ENCODE measurements at places on chromosomes 5 and 9.

DNA sequence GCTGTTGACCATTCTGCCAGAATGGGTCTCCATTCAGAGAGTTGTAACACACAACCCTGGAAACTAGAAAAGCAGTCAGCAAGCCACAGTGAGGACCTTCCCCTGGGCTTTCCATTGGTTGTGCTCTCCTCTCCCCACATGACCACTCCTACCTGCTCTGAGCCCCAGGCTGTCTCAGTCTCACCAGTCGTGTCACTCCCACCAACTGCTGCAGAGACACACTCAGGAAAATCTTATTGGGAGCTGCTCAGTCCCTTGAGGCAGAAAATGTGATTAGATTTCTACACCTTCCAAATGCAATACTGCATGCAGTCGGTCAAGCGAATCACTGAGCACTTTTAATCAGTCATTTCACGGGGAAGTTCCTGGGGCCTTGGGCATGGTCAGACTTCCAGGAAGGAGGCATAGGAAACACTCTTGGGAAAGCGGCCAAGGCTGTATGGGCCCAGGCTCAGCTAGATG lies 284.2 kb upstream of the NMUR2 start:
- no peak for DNase-seq

DNA sequence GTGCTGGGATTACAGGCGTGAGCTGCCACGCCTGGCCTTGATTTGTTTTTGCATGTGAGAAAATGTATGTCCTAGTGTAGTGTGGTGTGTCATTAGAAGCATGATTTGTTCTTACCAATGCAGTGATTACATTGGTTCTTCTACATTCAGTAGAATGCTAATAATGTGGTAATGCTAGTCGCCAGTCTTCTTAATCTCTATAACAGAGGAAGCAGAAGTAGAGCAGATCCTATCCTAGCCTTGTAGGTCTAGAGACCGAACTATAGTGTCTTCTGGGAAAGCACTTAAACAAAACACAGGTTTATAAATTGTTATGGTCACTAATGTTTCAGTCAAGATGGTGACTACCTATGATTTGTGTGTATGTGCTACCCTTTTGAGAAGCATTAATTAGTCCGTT lies 197.5 kb upstream of the DMRT1 start:
- DNase-seq = no peak

GRCh38 chr9:81801190-81801589 lies 111.8 kb upstream of the TLE1 start:
- no peak for DNase-seq

GRCh38 chr9:19473605-19474004 lies 64.8 kb downstream of the ACER2 start:
- DNase-seq = no peak

GRCh38 chr9:21336457-21336856 lies 1.3 kb upstream of the KLHL9 start:
- no peak for DNase-seq

- no peak for DNase-seq
Observed at GRCh38 chr5:74199005-74199404, 441.5 kb downstream of the ENC1 start.

- no peak for DNase-seq
Observed at GRCh38 chr5:83538786-83539462, 67.4 kb downstream of the VCAN start.

DNA sequence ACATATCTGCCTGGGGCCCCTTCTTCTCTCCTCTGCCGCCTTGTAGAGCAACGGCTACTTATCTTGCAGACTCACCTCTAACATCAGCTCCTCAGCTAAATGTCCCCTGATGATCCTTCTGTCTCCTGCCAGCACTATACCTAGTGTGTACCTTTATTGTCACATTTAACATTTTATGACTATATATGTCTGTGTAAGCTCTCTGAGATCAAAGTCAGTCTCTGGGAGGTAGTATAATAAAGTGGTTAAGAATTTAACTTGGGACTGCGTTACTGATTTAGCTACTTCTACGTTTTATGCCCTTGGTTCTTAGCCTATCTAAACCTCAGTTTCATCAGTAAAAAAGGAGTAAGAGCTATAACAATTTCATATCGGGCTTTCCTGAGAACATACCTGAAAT lies 2.2 kb downstream of the TMED7 start:
- DNase-seq = no peak

DNA sequence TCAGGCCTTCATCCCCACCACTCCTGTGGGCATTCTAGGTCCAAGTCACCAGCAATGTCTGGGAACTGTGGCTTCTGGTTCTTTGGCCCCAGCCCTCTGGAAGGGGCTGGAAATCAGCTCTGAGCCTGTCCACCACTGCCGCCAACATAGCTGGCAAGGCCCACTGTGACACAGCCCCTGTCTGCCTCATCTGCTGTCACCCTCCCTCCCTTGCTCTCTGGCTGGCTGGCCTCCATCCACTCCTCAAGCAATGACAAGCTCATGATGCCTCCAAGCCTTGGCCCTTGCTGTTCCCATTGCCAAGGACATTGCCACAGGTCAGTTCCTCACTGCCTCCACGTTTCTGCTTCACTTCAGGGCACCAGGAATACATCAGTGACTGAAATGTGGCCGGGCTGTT lies 93.7 kb downstream of the LHX2 start:
- no peak for DNase-seq

- no peak for DNase-seq
Observed at GRCh38 chr5:176734756-176735342, 75.5 kb upstream of the UNC5A start.

- DNase-seq = no peak
Observed at GRCh38 chr9:36543916-36544315, 28.8 kb upstream of the MELK start.

DNA sequence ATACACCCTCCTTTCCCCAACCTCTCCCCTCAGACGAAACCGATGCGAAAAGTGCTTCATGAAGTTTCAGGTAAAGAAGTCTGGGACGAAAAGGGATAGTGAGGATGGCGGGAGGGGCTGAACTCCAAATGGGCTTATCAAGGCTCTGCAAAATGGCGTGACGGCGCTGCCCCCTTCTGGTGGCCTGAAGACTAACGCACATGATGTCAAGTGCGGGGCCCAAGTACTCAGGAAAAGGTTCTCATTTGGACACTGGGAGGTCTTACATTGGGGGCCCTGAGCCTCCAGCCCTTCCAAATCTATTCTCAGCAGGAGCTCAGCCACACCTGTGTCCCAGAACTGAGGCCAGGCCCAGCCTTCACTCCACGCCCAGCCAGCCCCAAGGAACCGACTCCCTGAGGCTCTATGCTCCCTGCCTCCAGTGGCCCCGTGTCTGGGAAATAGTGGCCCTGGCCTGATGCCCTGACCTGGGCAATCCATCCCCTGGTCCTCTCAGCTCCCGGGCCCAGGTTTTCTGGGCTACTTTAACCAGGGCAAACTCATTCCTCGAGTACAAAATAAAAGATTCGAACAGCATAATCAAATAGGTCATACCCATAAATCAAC lies 119.9 kb downstream of the KCNIP1 start:
- DNase-seq = peak; percentile 30

DNA sequence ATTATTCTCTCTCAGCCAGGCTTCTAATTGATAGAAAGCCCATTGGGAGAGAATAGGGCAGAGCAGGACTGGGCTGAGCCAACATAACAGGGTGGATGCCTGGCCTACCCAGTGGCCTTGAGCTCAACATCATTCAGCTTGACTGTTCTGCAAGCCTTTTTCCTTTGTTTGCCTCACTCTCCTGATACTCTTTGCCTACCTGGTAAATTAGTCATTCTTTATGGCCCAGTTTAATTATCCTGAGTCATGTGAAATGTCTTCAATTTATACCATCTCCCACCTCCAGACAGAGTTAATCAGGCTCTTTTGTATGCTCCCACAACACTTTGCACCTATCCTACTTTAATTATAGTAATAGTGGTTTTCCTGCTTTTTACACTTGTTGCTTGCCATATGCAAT lies 13.6 kb downstream of the GLRA1 start:
- DNase-seq = no peak

- DNase-seq = no peak
Observed at GRCh38 chr5:101717721-101718120, 578.4 kb downstream of the SLCO4C1 start.

- no peak for DNase-seq
Observed at GRCh38 chr5:73120222-73121118, at the start of gene TMEM171. TMEM171 (plus strand) TSS chr5:73120575; CDS start chr5:73123374, 2,799 bp downstream.

DNA sequence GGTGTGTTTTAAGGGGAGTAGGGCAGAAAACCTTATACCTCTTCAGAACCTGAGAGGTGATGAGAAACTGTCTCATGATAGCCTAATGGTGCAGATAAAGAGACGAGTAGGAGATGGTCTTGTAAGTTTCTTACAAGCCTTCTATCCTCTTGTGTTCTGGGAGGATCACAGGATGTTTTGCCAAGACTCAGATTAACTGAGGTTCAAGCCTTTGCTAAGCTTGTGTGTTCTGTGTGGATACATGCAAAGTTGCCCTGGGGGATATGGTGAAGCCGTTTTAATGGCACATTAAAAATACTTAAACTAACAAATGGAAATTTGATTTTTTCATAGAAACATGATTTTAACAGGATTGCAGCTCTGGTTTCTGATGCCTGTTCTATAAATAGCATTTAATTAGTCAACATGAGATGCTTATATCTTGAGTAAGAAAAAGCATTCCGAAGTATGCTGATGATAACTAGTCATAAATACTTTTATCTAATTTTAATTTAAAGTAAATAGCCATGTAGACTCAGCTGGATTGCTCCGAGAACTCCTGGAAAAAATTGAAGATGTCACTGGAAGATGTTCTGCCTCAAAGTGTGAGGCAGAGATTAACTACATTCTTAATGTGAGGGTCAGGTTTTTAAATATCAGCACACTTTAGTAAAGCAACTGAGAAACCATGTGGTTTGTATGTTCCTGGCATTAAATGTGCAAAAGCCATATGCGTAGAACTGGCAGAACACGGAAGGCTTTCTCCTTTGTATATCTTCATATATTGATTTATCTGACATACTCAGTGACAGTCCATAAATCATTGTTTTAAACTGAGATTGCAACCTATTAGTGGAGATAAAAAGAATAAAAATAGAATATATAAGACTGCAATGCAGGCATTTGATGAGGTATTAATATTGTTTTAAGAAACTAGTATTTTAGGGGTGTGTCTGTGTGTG lies 53.7 kb downstream of the IPO11 start:
- no peak for DNase-seq

DNA sequence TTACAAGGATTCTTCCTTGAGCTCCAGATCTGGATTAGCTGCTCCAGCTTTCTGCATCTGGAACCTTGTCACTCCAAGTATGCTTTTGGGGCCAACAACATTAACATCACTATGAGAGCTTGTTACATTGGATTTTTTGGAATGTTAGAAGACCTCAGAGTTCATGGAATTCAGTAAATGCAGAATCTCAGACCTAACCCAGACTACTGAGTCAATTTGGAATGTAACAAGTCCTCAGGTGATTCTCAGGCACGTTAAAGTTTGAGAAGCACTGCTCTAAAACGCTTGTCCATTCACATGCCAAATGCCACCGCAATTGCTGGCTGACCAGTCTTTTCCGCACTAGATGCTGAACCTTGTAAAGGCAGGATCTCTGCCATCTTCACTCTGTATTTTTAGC lies 251.4 kb upstream of the TRIM32 start:
- DNase-seq = no peak

GRCh38 chr5:139262742-139263445 lies 30.6 kb upstream of the MATR3 start:
- peak; percentile 66 for DNase-seq

- DNase-seq = no peak
Observed at GRCh38 chr9:16572005-16572734, 298.3 kb downstream of the BNC2 start.

DNA sequence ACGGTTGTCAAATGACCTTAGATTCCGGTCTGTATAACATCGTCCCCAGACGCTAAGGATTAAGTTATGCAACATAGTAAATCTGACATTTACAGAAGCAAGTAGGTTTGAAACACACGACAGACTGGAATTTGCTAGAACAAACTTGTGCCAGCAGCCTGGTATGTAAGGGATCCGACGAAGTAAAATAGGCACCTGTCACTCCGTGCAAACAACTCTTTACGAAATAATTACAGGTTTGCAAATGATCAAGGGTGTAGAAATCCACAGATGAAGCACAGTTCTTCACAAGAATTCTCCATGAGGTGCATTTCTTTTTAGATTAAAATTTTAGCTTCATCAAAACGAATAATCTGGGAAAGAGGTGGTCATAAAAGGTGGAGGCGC lies 508 bp downstream of the MOCS2 start:
- DNase-seq = no peak

GRCh38 chr9:133199648-133200321 lies 9.3 kb downstream of the OBP2B start:
- peak; percentile 25 for DNase-seq

- DNase-seq = no peak
Observed at GRCh38 chr9:12224449-12224848, 468.7 kb upstream of the TYRP1 start.

DNA sequence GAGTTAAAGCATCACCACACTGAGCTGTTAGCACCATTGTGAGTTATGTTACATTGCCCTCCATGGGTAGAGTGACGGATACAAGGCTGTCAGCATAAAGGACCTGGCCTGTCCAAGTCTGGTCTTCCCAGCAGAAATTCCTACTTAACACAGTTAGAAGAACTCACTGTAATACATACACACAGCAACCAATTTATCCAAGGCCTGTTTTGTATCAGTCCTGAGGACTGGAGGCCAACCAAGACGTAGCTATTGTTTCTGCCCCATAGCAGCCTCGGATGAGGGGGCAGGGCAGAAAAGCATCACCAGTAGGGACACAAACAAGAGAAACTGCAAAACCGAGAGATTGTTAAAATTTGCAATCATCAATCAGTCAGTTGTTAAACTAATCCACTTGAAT lies 66.0 kb upstream of the CKMT2 start:
- no peak for DNase-seq

DNA sequence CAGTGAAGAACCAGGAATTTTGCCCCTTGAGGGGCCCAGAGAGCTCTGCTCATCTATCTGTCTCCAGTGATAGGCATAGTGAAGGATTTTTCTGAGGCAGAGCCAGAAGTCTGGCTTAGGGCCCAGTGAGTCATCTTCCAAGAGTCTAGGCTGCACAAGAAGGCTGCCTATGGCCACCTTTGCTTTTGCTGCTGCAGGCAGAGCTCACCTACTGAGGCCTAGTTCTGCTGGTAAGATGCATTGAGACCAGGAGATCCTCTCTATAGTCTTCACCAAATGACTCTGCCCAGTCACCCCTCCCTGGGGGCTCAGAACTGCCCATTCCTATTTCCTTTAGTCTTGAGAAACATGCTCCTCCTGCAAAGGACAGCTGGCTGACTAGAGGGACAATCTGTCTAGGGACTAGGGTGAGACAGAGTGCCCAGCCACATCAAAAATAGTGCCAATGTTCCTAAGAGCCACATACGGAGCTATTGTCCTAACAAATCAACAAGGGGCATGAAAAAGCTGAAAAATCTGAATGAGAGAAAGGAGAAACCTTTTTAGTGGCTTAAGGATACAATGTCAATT lies 40.3 kb upstream of the CDKN2AIPNL start:
- DNase-seq = no peak

- no peak for DNase-seq
Observed at GRCh38 chr5:170832241-170832640, 29.6 kb upstream of the RANBP17 start.

GRCh38 chr5:170861667-170861916 lies 226 bp upstream of the RANBP17 start:
- DNase-seq = no peak

All from stimulated activated CD4-positive, alpha-beta T cell treated with anti-CD3 and anti-CD28 coated beads, Interleukin-12 subunit alpha, Interleukin-12 subunit beta, amount 100 ng/mL, for 48 hours (primary cell).